ENCODE measurements at places on chromosomes 16 and 17.

DNA sequence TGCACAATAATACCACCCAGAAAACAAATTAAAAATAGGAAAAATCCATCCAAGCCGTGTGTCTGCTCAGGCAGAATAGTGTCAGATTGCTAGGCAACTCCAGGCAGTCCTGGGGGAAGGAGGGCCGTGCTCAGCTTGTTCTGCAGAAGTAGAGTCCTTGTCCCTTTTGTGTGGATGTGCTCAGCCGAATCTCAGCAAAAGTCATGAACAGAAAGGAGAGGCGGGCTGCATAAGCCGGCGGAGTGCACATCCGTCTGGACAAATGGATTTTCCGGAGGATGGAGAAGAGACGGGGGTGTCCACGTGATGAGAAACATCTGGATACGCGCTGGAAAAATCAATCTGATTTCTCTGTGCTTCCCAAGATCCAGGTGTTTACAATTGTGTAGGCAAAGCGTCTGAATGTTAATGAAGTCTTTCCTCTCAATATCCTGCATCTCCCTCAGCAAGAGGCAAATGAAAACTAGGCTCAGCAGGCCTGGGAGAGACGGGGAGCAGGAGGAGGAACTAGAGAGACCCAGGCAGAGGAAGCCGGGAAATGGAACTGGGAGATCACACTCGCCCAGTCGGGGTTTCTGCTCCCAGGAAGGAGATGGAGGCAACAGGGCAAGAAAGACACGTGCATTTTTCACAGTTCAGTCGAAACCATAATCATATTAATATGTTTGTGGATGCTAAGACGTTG is 7.7 kb upstream of the RBFOX3 start:
- DNase-seq: no peak

DNA sequence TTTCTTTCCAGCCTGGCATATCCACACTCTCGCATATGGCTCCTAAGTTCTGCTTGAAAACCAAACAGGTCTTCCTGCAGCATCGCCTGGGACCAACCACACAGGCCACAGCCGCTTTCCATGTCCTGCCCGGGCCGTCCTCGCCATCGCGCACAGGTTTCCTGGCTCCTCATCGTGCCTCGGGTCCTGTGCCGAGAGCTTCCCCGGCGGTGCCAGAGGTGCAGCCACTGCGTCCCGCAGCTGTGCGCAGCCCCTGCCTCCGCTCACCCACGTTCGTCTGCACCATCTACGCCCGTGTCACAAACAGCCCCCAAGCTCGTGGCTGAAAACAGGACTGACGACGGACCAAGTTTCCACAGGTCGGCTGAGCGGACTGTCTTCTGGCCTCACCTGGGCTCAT is 6.3 kb upstream of the ZFPM1 start:
- DNase-seq: no peak

DNA sequence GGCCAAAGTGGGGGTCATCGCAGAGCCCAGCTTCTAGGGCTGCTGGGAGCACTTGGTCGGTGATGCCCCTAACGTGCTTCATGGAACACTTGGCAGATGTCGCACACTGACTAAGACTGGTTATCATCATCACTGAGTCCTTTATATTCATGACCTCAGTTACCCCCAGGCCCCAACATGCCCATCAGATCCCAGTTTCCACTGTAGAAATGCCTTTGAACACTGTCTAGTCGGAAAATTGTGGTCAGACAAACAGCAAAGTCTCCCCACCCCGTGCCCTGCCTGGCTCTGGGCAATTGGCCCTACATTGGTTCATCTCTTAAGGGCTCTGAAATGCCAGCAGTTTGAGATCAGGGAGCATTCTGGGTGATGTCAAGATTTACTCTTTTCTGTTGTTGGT is 51.3 kb downstream of the NKD1 start:
- DNase-seq: no peak

GRCh38 chr16:11253995-11254912 is 1.8 kb downstream of the SOCS1 start:
- no peak for DNase-seq

GRCh38 chr16:3594316-3595109 is 16.9 kb downstream of the SLX4 start:
- no peak for DNase-seq

Data from stimulated activated CD8-positive, alpha-beta memory T cell treated with anti-CD3 and anti-CD28 coated beads, Interleukin-15, amount 100 ng/mL, for 48 hours (primary cell).